ENCODE measurements at places on chromosomes 12 and 14. TPM values are rescaled to one million over a fixed set of nuclear protein-coding genes. Genes with fewer than 3 reads are reported as not detected.

The ACOT6 gene
- 0.65 TPM for polyA plus RNA-seq

- no peak for DNase-seq
Observed at GRCh38 chr14:73695997-73696396, 18.2 kb downstream of the PNMA1 start.

The GUCY2C gene
- 0.01 TPM for polyA plus RNA-seq

DNA sequence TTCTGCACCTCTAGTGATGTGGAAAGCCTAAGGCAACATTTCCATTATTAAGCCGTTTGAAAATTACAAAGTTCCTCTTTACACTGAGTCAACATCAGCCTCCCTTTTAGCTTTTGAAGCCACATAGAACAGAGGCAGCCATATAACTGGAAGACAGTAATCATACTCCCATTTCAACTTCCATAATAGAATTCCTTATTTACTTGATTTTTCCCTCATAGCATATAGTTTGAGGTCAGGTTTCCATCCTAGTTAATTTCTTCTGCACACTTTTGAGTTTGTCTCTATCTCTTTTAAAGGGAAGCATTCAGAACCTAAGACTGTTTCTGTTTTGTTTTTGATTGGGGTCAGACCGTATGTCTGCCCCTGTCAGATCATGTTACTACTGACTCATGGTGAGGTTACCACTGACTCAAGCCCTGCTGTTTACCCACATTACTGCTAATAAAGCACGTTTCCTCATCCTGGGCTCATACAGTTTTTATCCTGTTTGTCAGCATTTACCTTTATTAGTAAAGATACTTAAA, 161.0 kb downstream of the SLC38A4 start:
- DNase-seq = no peak

GRCh38 chr12:6404390-6404789, 20.4 kb downstream of the LTBR start:
- DNase-seq = no peak

GRCh38 chr14:81311141-81311540, 89.0 kb downstream of the STON2 start:
- DNase-seq = no peak

GRCh38 chr12:3805077-3805476, 52.2 kb upstream of the CRACR2A start:
- no peak for DNase-seq

The NPFF gene
- not detected for polyA plus RNA-seq

GRCh38 chr14:101122237-101123141, 219.0 kb upstream of the RTL1 start:
- peak; percentile 34 for DNase-seq

The OSBPL8 gene
- 16.4 TPM for polyA plus RNA-seq

GRCh38 chr14:79090641-79091180, 920.5 kb downstream of the NRXN3 start:
- no peak for DNase-seq

DNA sequence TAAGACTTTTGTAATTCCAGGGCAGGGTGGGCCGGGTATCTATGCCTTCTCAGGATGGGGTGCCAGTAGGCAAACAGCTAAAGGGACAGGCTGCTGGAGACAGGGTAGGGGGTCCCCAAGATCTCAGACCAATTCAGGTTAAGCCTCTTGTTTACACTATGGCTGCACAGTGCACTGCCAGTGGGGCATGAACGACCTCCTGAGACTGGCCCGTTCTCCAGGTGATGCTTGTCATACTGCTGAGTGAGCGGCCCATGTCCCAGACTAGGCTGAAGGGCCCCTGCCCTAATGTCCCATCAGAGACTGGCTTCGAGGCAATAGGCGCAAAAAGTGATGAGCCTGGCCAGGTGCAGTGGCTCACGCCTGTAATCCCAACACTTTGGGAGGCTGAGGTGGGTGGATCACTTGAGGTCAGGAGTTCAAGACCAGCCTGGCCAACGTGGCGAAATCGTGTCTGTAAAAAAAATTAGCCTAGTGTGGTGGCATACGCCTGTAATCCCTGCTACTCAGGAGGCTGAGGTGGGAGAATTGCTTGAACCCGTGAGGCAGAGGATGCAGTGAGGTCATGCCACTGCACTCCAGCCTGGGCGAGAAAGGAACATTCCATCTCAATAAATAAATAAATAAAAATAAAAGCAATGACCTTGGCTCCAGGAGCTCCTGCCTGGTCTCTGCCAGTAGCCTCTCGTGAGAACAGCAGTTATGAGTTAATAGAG, 12.6 kb downstream of the SLC25A29 start:
- no peak for DNase-seq

The STAC3 gene
- polyA plus RNA-seq = 0.19 TPM

The CALM1 gene
- 517 TPM for polyA plus RNA-seq

The DDN gene
- polyA plus RNA-seq = not detected

- DNase-seq = no peak
Observed at GRCh38 chr14:95460647-95461478, 55.6 kb downstream of the SYNE3 start.

DNA sequence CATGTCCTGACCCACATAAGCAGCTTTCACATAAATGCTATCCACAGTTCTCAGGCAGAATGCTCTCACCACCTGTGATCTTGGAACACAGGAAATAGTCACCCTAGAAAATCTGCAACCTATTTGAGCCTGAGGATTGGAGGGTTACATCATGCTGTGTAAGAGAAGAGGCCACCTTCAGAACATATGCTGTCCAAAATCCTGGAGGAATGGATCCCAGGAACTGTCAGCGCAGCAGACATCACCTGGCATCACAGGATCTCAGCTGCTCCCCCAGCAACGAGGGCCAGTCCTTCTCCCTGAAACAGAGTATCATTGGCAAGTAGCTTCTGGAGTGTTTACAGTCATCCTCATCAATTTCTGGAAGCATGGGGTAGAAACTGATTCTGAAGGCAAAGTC, 63.2 kb upstream of the LTA4H start:
- no peak for DNase-seq

GRCh38 chr14:98162856-98163805, 1108.9 kb downstream of the BCL11B start:
- DNase-seq = no peak

DNA sequence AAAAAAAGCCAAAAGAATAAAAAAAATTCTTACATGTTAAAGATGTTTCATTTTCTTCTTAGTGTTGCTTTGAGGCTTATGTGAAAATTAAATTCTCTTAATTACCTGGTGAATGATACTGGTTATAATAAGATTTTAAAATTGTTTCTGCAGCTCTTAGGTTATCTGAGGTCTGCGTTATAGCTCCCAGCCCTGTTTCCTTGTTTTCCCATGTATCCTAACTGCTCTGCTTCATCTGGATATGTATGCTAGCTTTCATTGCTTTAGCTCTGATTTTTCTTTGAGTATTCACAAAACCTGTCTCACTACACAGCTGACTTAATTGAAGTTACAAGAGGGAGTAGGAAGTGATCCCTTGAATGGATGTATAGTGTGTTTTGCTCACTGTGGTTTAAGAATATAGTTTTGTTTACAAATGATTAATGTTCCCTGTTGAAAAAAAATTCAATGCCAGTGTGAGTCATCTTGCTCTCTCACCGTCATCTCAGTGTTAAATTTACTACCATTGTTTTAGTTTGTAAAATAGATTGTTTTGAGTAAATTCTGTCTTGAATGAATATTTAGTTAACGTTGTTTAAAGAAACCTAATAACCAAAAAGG, 26.8 kb downstream of the CPSF6 start:
- DNase-seq = no peak

DNA sequence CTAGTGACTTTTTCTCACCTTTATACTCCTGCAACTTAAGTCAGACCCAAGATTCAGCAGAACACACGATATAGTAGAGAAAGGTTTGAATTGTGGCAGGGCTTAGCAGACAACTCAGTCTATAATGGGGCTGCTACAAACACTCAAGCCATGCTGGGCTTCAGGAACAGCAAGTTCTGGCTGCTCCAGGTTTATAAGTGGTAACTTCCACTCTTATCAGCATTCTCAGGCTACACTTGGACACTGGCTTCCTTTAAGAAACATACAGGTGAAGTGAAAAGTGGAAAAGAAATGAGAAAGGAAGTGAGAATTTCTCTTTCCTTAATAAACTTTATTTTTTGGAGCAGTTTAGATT, 21.7 kb downstream of the PLEKHD1 start:
- DNase-seq = no peak

GRCh38 chr12:52461693-52462092, 9.7 kb upstream of the KRT6B start:
- DNase-seq = no peak

GRCh38 chr12:93634416-93634815, 42.8 kb upstream of the CRADD start:
- DNase-seq = no peak

- DNase-seq = no peak
Observed at GRCh38 chr12:79782172-79782900, 91.6 kb upstream of the PAWR start.

DNA sequence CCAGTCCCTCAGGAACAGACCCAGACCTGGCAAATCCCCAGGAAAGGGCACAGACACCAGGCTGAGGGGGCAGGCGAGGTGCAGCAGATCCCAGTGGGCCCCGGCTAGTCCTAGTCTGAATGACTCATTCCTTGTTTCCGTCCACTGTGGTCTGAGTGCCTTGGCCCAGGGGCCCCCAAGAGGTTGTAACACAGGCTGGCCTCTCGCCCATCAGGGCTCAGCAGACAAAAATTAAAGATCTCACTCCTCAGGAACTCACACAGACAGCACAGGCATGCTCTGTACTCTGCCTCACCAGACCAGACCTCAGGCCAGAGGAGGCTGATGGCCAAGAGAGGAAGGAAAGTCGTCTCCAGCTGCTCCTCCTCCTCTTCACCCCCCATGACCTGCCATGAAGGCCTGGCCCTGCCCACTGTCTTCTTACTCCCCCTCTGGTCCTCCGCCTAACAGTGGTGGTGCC, 7.7 kb upstream of the LTBP2 start:
- no peak for DNase-seq

GRCh38 chr14:96662116-96662970, 134.8 kb upstream of the VRK1 start:
- DNase-seq = no peak

The KRT8 gene
- 225 TPM for polyA plus RNA-seq

The RNASE7 gene
- polyA plus RNA-seq = 0.11 TPM

DNA sequence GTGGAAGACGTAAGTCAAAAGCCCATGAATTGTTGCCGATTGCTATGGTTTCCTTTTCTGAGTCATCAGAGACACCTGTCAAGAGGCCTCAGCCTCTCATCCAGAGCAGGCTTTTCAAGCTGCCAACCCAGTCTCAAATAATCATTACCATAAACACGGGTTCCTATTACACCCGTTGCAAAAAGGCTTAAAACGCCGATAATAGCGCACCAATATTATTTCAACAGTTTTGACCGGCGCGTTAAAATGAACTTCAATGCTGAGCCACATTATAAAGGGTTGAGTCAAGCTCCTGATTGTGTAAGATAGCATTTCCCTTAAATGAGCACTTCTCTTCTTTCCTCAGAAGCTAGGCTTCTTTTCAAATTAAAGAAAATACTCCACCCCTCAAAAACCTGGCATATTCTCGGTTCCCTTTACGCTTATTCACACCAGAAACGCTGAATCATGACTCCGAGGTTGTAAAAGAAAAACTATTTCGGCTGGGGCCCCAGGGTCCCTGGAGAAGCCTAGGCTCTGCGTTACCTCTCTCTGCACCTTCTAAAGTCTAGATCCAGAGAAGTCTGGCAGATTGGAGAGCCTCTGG, 1.4 kb downstream of the TMTC1 start:
- DNase-seq = no peak

DNA sequence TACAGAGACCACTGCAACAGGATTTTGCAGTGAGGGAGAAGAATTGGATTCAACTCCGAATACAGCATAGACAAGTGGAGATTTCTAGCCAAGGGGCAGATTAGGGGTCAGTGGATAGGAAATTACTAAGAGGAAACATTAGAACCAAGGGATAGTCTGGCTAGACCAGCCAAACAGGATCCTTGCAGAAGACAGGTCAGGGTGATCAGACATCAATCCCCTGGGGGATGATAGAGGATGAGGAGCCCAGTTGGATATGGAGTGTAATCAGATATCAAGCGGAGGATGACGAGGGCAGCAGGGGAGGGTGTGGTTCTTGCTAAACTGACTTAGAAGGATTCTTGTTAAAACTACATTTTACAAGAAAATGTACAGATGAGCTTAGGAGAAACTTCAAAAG, 424.4 kb downstream of the DAD1 start:
- DNase-seq = no peak

DNA sequence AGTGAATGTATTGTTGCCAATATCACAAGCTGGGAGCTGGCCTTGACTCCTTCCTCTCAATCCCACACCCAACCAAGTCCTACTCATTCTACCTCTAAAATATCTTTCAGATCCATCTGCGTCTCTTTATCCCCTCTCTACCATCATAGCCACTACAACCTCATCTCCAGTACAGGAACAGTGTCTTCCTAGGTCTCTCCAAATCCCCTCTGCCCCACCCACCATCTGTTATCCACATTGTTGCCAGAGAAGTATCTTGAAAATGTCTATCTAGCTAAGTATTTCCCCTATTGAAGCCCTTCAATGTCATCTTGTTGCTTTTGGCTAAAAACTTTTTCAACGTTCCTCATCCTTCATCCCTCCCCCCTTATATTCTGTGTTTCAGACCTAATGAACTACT, 244.7 kb downstream of the C12orf75 start:
- no peak for DNase-seq

The NOC4L gene
- polyA plus RNA-seq = 11.6 TPM

- no peak for DNase-seq
Observed at GRCh38 chr14:59900556-59900955, 19.4 kb upstream of the LRRC9 start.

The TPPP2 gene
- polyA plus RNA-seq = 1.5 TPM

DNA sequence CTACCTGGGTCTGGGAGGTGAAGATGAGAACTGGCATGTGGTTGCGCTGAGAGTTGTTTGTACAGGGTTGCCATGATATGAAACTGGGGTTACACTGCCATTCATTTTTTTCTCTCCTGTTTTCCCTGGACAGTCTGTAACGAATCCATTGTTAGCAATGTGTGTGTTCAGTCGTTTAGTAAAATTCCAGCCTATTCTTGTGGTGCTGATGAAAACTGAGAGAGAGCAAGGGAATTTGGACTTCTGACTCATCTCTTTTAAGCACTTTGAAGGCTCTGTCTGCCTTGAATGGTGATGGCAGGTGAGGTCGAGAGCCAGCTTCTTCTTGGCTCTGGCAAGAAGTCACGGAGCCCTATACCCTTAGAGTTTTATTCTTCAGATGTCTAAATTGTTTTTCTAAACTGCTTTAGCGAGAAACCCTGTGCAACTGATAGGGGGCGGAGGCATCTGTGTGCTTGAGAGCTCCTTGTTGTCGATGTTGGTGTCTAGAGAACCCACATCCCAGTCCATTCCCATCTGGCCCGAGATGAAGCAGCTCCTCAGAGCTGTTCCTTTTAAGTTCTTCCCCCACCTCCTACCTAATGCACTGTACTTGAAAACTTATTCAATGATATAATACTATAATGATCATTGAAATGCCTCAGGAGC, 204.4 kb downstream of the TMX1 start:
- no peak for DNase-seq

Measured in liver (tissue), 10 donors.